ENCODE measurements at places on chromosomes 12 and 14.

GRCh38 chr14:104395276-104395675 lies 184.3 kb upstream of the C14orf180 start:
- DNase-seq, result no peak

GRCh38 chr12:131642101-131642540 lies 68.8 kb upstream of the SFSWAP start:
- no peak for DNase-seq

DNA sequence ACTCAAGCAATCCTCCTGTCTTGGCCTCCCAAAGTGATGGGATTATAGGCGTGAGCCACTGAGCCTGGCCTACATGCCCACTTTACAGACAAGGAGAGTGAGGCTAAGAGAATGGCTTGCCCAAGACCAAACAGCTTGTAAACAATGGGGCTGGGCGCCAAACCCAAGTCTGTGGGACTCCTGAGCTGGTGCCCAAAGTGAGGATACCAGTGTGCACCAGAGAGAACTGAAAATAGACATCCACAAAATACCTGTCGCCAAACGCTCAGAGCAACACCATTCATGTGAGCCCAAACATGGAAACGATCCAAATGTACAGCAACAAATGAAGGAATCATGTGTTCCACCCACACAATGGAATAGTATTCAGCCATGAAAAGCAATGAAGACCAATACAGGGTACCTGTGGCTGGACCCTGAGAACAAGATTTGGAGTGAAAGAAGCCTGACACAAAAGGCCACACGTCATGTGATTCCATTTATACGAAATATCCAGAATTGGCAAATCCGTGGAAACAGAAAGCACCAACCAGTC lies 38.2 kb downstream of the CCNK start:
- no peak for DNase-seq

- no peak for DNase-seq
These were observed 10.6 kb downstream of the SPRING1 start for GRCh38 chr12:116727261-116727660.

DNA sequence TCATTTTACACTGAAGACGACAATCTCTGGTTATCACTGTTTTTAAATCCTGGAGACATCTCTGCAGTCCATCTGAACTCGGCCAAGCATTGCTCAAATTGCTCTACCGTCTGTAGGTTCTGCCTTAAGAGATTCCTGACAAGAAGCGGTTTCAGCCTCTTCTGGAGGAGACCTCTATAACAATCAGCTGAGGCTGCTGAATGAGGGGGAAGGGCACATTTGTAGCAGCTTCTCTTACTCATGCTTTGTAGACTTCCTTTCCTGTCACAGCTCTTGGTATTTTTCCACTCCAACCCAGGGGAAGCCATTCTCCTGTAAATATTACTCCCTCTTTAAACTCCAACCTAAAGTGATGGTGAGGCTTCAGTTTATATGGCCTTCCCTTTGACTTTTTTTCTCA lies 3.0 kb downstream of the ARG2 start:
- no peak for DNase-seq

DNA sequence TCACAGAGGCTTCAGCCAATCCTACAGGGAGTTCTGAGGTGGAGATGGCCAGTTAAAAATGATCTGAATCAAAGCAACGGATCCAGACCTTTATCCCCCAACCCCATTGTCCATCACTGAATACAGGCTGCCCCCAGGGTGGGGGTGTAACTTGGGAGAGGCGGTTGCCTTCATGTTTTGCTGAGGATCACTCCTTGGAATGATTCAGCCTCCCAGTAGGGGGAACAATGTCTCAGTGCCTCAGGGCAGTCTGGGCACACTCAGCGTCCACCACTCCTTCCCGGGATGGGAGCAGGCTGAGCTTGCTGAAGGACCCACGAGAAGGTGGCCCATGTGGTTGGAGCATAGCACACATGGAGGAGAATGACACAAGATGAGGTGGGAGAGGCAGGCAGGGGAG lies 60.2 kb downstream of the RFX4 start:
- no peak for DNase-seq

- no peak for DNase-seq
These were observed 278.2 kb upstream of the SFSWAP start for GRCh38 chr12:131432532-131433260.

DNA sequence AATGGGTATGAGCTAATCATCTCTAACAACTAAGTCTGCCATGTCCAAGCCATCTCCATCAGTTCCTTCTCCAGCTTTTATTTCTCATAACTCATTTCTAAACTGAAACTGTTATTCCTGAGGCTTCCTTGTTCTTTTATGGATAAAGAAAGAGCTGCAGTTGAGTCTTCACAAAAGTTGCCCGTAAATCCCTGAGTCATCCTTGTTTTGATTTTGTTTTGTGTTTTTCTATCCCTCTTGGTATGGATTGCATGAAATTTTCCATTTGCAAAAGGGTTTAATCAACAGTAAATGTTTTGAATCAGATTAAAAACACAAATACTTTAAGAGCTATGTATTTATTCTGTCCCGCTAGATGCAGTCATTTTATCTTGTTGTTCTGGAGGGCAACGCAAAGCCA lies 290.6 kb downstream of the EGLN3 start:
- DNase-seq, result no peak

GRCh38 chr12:124954771-124955170 lies 34.2 kb downstream of the DHX37 start:
- no peak for DNase-seq

DNA sequence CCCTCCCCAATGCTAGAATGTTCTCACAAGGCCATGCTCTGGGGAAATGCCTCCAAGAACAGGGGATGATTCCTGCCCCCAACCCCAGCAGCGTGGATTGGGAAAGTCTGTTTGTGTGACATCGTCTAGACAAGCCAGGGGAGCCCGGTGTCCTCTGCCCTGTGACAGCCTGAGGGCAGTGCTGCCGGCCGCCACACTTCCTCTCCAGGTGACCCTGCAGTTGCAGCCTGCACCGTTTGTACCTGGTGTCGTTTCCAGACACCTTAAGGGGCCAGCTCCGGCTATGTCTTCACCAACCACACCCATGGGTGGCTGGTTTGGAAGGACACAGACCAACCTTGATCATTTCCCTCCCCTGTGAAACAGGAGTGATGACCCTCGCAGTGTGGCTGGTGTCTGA lies 372.6 kb downstream of the BCL11B start:
- DNase-seq, result no peak

GRCh38 chr14:64730061-64730440 lies 25.8 kb downstream of the PLEKHG3 start:
- no peak for DNase-seq

DNA sequence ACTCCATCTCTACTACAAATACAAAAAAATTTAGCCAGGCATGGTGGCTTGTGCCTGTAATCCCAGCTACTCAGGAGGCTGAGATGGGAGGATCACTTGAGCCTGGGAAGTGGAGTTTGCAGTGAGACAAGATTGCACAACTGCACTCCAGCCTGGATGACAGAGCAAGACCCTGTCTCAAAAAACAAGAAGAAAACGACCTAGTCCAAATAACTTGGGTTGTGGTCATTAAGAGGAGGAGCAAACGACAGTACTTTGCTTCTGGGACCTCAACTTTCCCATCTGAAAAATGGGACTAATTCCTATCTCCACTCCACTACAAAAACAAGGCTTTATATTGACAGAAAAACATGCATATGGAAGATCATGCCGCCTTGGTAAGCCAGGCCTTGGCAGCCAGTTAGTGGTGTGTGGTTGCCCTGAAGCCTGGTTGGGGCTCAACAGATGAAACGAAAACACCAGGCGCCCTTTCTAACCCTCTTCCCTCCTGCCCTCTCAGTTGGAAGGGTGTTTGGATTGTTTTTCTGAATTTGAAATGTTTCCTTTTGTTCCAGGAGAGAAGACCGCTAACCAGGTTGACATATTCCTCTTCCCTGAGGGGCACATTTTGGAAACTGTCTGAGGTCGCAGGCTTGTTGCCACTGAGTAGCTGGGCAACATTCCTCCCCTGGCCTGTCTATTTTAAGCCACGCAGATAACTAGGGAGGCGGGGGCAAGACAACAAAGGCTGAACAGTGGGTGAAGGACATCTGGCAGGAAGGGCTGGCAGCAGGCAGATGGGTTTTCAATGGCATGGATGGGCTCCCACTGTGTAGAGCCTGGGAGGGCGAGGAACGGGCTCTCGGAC lies 13.7 kb upstream of the VPS37B start:
- DNase-seq, result no peak

GRCh38 chr12:87870061-87870460 lies 159.1 kb downstream of the C12orf50 start:
- DNase-seq, result no peak

- DNase-seq, result no peak
These were observed 7.1 kb upstream of the ASCL1 start for GRCh38 chr12:102950107-102950949.

DNA sequence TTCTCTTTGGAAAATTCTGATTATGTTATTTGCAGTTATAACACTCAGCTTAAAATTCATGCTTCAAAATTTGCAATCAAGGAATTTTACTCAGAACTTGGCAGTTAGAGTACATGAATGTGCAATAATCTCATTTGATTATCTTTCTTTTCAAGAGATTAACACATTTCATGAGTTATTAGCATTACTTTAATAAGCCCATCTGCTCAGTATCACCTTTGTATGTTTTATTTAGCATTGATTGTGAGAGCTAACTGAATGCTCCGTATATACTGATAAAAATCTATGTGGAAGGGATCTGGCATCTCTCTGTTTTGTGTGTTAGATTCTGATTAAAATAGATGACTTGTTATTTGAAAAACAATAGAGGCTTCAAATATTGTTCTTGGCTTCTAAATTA lies 55.6 kb upstream of the CPNE8 start:
- DNase-seq, result no peak

DNA sequence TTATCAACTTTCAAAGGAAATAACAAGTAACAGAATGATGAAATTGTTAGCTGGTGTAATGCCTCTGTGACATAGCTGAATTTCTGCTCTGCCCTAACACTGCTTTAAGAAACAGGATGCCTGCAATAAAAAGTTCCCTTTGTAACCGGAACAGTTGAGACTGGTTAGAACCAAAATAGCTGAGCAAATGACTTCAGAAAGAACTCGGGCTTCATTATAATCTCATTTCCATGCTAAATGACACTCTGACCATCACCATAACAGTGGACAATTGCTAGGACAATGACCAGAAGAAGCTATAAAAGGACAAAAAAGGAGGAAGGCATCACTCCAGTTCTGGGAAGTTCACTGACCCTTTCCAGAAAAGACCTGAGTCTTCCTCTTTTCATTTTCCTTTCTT lies 23.5 kb upstream of the PYGL start:
- DNase-seq, result no peak

GRCh38 chr12:96422192-96422591 lies 22.0 kb upstream of the CDK17 start:
- no peak for DNase-seq

- no peak for DNase-seq
These were observed 306.3 kb downstream of the APAF1 start for GRCh38 chr12:98951406-98951805.

DNA sequence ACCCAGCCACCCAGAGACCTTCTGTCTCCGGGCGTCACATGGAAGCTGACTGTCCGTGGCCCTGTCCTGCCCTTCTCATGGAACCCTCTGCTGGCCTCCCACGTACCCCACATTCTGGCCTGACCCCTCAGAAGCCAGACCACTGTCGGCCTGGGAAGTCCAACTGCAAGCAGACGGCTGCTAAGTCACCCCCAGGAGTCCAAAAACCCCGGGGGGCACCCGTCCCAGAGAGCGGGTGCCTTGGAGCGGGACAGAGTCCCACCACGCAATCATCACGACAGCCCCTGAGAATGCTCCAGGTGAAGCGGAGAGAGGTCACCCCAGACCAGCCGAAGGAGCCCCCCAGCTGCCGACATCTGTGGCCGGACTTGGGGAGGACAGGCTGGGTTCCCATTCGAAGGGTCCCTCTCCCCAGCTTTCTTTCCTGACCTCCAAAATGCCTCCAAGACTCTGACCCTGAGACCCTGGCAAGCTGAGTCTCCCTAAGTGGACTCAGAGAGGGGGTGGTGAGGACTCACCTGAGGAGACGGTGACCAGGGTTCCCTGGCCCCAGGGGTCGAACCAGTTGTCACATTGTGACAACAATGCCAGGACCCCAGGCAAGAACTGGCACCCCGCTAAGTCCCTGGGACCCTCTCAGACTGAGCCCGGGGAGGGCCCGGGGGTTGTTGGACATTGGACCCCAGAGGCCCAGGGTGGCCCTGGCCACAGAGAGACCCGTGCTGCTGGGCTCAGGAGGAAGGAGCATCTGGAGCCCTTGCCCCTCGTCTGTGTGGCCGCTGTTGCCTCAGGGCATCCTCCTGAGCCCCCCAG lies 337.1 kb downstream of the TMEM121 start:
- DNase-seq, result no peak

GRCh38 chr12:47907851-47908454 lies 3.2 kb upstream of the VDR start:
- no peak for DNase-seq

DNA sequence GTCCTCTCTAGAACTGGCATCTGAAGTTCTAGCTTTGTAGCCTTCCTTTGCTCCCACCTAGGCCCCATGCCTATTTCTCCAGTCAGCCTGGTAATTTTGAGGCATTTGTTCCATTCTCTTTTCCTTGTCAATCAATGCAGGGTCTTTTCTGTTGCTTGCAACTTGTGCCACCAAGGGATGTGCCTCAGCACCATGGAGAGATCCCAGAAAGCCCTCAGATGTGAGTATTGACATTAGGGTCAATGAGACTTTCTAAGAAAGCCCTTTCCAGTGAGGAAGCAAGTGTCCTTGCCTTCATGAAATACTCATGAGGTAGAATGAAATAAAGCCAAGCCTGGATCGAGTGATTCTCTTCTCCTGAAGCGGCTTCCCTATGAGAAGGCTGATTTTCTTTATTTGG lies 213.9 kb downstream of the SLC15A4 start:
- no peak for DNase-seq

- DNase-seq, result peak; percentile 62
These were observed 437.0 kb downstream of the FUT8 start for GRCh38 chr14:65849558-65849957.

- no peak for DNase-seq
These were observed 3.5 kb downstream of the FMNL3 start for GRCh38 chr12:49703647-49704137.

DNA sequence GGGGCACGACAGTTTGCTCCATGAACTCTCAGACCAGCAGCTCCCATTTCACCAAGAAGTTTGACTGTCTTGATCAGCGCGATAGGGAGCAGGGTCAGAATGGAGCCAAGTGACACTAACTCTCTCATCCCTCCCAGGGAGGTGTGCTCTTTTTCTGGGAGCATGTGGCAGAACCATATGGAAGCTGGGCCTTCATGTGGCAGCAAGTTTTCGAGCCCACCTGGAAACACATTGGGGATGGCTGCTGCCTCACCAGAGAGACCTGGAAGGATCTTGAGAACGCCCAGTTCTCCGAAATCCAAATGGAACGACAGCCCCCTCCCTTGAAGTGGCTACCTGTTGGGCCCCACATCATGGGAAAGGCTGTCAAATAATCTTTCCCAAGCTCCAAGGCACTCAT lies 24.0 kb downstream of the ITGA7 start:
- no peak for DNase-seq

DNA sequence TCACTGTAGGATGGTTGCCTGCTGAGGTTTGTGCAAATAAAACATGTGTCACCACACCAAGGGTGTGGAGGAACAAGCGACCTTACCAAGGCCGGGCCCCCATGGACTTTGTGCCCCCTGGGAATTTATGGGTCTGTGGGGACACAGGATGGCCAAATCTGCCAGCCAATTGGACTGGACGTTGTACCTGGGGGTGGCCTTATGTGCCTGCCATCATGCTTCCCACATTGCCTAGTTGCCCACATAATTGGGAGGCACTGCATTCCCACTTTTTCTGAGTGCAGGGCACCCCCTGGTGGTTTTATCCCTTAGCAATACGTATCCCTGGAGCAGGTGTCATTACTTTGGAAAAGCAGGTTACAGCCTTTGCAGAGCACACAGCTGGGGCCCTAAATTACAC lies 92.6 kb upstream of the TMPO start:
- no peak for DNase-seq
